Activated CD4-positive, alpha-beta T cell treated with anti-CD3 and anti-CD28 coated beads, Interleukin-2, amount 50 U/mL, for 1 hour (primary cell): ENCODE measurements at places on chromosomes 2 and 18.

DNA sequence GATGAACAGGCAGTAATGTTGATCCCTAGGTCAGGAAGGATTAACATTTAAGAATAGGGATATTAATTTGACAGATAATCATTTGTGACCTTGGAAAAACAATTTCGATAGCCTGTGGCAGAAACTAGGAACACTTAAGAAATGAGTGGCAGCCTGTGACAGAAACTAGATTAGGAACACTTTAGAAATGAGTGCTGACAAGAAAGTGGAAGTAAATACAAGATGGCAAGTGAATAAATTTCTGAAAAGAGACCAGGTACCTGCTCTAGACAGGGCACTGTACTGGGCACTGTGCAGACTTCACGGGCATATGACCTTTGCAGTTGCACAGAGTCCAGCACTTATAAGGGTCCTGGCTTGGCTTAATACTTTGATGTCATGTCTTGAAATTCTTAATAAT, 5.5 kb upstream of the HNRNPA3 start:
- DNase-seq: no peak

DNA sequence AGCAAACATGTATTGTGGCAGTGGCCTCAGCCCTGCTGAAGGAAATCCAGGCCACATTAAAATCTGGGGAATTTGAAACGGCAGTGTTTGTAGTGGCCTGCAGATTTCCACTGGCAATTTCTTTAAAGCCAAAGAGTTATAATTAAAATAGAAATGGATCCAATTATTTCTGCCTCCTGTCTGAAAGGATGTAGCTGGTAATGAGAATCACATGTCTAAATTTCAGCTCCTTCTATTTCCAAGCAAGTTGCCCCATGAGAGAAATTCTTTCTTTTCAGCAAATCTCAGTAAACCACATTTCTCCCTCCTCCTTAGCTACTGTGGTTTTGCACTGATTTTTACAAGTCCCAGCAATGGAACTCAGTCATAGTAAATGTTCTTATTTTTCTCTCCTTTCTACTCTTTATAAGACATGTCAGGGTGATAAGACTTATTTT, 55.4 kb upstream of the ZNF396 start:
- no peak for DNase-seq

GRCh38 chr2:210562502-210563080, 6.2 kb downstream of the CPS1 start:
- no peak for DNase-seq

GRCh38 chr2:216793386-216793785, 66.5 kb downstream of the TNP1 start:
- no peak for DNase-seq

GRCh38 chr2:224219781-224220180, 180.7 kb upstream of the SERPINE2 start:
- no peak for DNase-seq
